Esophagus muscularis mucosa (tissue), 4 donors: ENCODE measurements at places on chromosomes 5 and 9.

DNA sequence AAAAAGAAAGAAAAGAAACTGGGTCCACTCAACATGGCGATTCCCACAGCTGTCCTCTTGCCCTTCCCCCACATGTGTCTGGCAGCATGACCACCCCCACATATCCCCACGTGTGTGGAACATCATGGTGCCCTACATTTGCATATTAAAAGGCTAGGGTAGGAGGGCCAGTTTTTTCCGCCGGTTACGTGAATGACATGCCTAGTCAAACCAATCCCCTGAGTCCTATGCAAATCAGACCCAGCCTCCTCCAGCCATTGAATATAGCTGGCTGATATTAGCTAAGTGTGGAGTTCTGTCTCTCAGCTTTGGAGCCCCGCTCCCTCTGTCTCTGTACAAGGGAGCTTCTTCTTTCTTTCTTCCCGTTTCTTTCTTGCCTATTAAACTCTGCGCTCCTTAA is 33.0 kb upstream of the CCDC112 start:
- no peak for DNase-seq

DNA sequence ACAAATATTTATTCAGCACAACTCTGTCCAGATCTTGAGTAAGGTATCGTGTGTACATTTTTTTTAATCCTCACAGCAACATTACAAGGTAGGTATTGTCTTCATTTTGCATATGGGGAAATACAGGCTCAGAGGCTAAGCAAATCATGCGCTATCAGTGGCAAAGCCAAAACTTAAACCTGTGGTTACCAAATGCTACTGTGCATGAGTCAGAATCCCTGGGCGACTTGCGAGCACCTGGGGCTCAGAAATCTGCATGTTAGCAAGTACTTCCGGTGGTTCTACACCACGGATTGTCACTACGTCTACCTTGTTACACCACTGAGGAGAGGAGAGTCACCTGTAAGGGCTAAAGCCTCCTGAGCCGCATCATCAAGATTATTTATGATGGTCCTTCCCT is 21.3 kb downstream of the C5orf58 start:
- DNase-seq: peak; percentile 57

DNA sequence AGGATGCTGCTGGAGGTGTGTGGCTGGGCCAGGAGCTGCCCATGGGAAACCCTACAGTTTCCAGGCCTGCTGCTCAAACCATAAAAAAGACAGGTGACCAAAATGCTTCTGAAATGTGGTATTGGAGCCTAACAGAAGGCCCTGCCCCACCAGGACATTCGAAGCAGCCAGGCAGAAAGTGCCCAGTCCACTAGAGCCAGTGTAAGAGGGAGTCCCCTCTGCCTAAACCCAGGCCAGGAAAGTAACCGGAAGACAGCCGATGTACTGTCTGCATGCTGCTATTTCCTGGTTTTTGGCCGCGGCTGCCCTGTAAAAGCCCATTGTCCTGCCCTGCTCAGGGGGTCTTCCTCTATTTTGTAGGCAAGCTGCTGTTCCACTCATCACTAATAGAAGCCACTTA is 150.7 kb upstream of the IRX2 start:
- peak; percentile 39 for DNase-seq

GRCh38 chr9:32334916-32335895 is 49.2 kb upstream of the ACO1 start:
- no peak for DNase-seq

- peak; percentile 80 for DNase-seq
Measured at GRCh38 chr5:3000631-3001030, 249.2 kb upstream of the IRX2 start.

DNA sequence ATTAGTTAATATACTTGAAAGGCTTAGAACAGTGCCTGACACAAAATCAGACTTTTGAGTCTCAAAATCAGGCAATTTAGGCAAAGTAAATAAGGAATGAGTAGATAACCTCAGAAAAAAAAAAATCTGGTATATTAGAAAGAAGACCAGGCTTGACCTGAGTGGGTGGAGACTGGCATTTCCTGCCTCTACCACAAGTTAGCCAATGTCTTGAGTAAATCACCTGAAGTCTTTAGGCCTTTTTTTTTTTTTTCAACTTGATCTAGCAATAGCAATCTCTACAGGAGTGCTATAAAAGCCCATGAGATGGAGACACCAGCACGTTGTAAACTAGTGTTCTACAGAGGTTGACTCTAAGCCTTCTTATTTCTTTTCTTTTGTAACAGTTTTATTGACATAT is 104.2 kb upstream of the RASEF start:
- DNase-seq: no peak

- DNase-seq: no peak
Measured at GRCh38 chr9:82593501-82593900, 469.4 kb downstream of the RASEF start.

GRCh38 chr5:67417839-67418238 is 221.2 kb upstream of the CD180 start:
- DNase-seq: no peak

GRCh38 chr9:85515021-85515420 is 226.7 kb downstream of the AGTPBP1 start:
- DNase-seq: no peak

DNA sequence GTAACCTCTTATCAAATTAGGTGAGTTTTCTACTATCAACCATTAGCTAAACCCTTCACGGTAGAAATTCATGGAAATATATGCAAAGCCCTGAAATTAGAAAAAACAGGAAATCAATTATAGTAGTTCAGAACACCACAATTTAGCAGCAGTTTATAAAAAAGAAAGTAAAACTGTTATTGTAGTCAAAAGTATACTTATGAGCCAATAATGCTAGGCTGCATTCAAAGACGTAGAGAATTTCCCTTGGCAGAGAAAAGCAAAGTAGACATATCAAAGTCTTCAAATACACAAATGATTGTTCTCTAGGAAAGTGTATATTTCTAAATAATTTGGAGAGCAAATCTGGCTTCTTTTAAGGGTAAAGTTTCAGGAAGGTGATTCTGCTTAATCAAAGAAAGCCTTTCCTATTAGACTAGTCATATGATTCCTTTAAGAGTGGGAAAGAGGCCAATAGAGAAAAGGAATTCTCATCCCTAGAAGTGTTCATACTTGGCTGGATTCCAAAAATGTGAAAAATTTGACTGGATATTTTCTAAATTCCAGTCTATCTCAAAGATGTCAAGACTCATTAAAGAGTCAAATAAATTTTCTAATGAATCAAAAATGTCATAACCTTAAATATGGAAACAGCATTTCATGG is 185.5 kb downstream of the SMC2 start:
- DNase-seq: no peak

DNA sequence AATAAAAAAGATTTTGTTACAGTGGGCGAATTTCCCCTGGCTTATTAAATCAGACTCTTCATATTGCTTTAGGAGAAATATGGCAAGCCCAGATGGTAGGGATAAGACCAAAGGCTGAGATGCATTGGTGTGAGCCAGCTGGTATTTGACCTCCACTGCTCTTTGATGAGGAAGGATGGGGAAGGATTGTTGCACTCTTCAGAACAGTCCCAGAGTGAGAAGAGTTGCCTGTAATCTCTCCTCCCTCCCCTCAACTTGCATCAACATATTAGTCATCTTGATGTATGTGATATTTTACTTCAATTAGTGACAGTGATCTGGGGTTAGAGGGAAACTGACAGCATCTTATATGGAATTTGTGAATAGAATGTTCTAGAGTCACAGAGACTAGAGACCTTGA is 136.6 kb downstream of the ADAMTS12 start:
- no peak for DNase-seq

- no peak for DNase-seq
Measured at GRCh38 chr5:100860407-100860806, 42.7 kb downstream of the ST8SIA4 start.

DNA sequence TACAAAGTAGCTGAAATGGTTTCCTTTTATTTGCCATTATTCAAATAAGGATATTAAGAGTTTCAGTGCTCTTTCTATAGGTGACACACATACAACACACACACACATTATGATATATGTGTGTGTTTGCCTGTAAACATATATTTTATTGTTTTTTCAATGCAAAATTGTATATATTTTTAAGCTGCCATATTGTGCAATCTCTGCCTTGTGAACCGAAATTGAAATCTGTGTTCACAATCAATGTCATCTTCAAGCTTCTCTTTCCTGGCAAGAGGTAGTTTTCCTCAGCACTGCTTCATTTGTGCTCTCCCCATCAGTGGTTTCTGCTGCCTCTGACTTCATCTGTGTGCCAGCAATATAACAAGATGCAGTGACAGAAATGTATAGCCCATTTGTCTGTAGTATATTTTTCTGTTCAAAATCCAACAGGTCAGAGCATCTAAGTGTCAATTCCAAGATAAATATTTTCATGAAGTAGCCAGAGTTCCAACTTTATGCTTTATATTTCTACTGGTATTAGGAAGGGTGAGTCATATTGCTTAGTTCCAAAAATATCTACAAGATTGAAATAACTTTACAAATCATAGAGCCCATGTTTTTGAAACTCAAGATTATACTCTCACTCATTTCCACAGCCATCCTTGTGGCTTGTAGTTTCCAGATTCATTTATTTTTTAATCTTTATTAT is 1704.8 kb upstream of the CDH9 start:
- no peak for DNase-seq

- DNase-seq: no peak
Measured at GRCh38 chr5:14502294-14502690, 79.3 kb upstream of the OTULINL start.

DNA sequence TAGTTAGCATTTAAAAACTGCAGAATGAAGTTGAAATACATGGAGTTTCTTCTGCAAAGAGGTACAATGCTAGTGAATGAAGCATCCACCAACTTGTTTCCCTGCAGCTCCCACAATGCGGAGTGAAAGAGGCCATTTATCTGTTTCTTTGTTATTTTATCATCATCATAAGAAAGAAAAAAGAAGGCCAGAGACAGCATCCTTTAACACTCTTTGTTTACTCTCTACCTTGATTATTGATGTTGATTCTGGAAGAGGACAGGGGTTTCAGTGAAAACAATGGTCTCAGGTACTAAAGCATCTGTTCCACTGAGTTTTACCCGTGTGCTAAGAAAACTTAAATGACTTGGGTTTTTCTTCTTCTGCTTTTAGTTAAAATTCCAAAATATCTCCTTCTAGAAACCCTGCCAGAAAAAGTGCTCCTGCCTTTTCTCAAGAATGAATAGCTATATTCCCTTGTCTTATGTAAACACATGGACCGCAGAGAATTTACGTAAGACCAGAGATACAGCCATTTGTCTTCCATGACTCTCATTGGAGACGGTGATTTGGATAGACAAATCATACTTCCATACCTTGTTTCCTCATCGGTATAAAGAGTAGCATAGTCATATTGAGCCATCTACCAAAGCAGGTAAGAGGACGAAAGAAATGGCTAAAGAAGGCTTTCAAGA is 81.1 kb downstream of the EFNA5 start:
- DNase-seq: no peak

DNA sequence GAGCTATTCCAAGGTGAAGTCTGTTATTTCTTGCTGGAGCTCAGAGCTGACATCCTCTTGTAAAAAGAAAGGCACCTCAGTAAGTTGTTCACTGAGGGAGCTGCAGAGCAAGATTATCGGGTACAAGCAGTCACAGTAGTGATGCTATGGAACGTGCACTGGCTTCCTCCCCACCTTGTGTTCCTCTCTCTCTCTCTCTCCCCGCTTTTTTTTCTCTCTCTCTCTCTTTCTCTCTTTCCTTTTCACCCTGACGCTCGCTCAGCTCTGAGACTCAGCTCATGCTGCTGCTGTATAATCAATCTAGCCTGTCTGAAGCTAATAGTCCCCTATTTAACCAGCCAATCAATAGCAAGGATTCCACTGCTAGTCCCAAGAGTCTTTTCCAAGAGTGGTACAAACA is 587.6 kb upstream of the CDH18 start:
- no peak for DNase-seq

- no peak for DNase-seq
Measured at GRCh38 chr5:11619339-11620024, 284.8 kb downstream of the CTNND2 start.

DNA sequence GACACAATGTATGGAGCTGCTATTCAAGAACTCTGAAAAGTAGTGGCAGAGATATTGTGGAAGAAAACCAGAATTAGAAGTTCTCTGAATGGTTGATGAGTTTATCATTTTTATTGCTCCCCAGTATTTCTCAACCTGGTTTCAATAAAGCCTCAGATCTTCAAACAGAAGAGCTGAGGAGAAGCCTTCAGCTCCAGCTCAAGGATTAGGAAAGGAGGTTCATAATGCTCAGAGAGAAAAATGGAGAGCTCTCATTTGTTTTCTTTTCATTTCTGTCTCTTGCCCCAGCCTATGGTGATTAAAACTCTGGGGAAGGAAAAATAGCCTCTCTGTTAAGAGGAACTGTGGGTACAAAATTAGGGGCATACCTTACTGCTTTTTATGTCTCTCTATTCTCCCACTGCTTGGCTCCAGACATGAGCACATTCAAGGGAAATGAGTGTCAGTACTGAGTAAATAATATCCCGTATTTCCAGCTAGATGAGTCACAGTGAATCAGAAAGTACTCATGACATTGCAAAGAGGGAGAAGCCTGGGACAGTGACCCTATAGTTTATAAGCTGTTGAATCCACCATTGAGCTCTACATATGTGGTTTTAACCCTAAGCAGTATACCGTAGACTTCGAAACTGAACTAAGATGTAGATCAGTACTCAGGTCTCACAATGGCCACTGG is 138.1 kb downstream of the EMB start:
- DNase-seq: no peak

GRCh38 chr5:128212191-128212806 is 128.7 kb downstream of the SLC12A2 start:
- no peak for DNase-seq

DNA sequence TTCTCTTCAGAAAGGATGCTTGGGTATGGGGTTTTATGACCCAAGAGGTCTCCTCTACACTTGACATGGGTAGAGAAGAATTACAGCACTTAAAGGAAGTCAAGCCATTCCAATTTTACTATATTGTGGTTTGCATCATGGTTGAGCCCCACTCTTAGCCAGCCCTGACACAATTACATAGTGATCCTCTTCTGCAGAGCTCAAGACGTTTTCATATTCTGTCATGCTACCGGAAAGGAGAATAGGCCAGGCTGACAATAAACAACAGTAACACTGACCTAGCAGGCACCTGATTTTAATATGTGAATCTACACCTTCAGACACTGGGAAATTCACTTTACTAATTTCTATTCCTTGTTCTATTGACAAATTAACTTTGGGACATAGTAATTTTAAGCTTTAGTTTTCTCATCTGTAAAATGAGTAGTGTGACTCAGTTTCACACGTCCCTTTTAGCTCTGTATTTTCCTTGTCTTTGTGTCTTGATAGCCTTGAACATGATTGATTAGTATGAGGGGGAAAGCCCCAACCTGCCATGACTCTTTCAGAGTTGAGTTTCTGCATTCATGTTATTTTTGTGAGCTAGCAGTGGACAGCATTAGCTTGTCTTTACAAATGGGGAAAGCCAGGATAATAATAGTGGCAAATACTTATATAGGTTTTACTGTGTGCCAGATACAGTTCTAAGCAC is 83.8 kb downstream of the SV2C start:
- DNase-seq: peak; percentile 21

- no peak for DNase-seq
Measured at GRCh38 chr5:169721771-169722170, 84.7 kb downstream of the DOCK2 start.

- no peak for DNase-seq
Measured at GRCh38 chr5:170300361-170301013, 2.9 kb upstream of the LCP2 start.

GRCh38 chr9:88180081-88180765 is 41.9 kb upstream of the SPATA31C2 start:
- DNase-seq: no peak

GRCh38 chr5:81852291-81853029 is 101.6 kb upstream of the SSBP2 start:
- DNase-seq: no peak

- no peak for DNase-seq
Measured at GRCh38 chr9:112535811-112536210, 49.2 kb downstream of the KIAA1958 start.

- DNase-seq: no peak
Measured at GRCh38 chr5:172642926-172643871, 2.1 kb downstream of the NEURL1B start.
